Adipocyte (in vitro differentiated cells): ENCODE measurements at places on chromosomes 13 and 19.

DNA sequence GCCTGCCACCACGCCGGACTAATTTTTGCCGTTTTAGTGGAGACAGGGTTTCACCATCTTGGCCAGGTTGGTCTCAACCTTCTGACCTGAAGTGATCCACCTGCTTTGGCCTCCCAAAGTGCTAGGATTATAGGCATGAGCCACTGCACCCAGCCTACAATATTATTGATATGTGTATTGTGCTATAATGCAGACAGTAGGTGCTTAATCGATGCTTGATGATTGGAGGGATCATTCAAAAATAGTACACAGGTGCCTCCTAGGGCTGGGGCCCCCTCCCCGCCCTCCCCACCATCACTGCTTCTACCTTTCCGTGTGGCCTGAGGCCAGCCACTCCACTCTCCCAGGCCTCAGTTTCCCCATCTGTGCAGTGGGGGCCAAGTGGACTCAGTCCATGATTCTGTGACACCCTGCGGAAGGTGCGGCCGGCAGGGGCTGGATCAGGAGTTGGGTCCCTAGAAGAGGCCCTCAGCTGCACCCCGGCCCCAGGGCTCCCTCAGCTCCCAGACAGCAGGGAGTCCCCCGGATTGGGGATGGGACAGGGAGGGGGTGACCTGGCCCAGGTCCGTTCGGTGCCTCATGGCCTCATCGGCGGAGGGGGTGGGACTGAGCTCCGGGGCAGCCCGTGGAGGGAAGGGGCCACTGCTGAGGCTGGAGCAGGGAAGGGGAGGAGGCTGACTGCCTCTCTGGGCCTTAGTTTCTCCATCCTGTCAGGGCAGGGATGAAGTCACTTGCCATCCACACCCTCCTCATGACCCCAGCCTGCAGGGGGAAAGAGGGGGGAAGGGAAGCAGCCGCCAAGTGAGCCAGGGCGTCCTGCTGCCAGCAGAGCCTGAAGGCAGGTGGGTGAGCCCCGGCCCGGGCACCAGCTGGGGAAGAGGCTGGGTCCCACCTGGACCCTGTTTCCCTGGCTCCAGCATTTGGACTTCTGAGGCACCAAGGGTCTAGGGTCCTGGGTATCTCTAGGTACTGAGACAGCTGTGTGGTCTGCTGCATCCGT is 1.2 kb downstream of the ADAMTSL5 start:
- no peak for DNase-seq

GRCh38 chr19:18171605-18172327 is 1.8 kb upstream of the IFI30 start:
- DNase-seq, result no peak

- DNase-seq, result no peak
Observed at GRCh38 chr13:45082964-45083363, 37.3 kb upstream of the GTF2F2 start.

GRCh38 chr13:113664751-113665596 is 2.0 kb upstream of the GRK1 start:
- DNase-seq, result no peak

DNA sequence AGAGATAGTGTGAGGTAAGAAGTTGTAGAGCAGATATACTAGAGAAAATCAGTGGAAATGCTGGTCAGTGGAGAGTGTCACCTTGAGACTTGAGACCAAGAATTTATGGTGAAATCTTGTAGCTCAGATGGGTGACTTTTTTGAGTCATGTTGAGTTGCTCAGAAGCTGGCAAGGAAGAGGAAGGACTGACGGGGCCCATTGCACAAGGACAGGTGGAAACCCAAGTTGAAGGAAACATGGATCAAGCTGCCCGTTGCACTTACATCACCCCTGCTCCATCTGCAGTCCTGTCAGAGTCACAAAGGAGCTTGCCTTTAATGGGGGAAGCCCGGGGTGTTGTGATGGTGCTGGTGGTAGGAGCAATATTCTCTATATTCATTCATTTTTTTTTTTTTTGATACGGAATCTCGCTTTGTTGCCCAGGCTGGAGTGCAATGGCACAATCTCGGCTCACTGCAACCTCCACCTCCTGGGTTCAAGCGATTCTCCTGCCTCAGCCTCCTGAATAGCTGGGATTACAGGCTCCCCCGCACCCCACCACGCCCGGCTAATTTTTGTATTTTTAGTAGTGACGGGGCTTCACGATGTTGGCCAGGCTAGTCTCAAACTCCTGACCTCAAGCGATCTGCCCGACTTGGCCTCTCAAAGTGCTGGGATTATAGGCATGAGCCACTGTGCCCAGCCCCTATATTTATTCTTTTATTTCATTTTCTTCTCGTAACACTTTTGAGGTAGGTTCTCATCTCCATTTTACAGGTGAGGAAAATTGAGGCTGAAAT is 27.4 kb downstream of the UBAC2 start:
- no peak for DNase-seq

- peak; percentile 39 for DNase-seq
Observed at GRCh38 chr13:43374621-43375020, 351.2 kb downstream of the DNAJC15 start.

DNA sequence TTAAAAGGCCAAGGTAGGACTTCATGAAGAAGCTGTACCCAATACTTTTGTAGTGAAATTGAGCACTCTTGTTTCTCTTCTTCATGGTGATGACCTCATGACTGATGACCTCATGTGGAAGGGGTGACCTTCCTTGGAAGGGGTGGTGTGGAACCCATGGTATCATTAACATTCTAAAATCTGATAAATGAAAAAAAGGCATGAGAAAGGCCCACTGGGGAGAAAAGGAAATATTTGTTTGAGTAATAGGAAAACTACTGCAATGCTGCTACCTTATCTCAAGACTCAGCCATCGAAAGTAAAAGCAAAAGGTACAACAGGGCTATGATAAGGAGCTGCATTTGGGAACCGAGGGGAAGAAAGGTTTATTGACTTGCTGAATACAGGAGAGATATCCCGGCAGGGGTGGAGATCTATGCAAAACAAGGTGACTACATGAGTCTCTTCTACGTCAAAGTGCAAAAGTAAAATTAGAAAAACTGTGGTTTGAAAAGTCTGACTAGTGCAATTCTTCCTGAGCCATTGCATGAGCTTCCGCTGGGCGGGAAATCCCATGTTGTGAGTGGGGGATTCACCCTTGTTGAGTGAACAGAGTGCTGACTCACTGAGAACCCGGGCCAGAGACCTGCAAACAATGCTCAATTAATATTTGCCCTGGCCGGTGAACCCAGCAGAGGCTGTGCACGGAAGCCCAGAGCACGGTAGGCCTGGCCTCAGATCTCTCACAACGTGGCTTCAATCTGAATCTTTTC is 138.9 kb upstream of the RFC3 start:
- DNase-seq, result no peak

GRCh38 chr13:48493851-48494250 is 39.0 kb downstream of the RCBTB2 start:
- peak; percentile 28 for DNase-seq

DNA sequence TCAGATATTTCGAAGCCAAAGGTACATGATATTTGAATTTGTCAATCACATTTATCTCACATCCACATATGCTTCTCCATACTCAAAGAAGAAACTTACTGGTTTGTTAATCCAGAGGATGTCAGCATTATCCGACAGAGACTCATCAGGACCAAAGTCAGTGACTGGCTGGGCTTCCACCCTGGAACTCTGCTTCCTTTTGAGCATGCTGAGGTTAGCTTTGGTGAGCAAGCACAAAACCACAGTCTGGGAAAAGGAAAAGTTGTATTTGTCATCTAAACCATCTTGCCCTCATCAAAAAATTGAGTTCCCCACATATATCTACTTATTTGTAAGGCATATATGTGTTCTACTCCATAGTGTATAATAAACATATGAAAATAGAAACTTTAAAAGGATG is 17.4 kb downstream of the NALCN start:
- DNase-seq, result peak; percentile 27

- DNase-seq, result no peak
Observed at GRCh38 chr13:62123409-62123808, 707.8 kb upstream of the PCDH20 start.

- DNase-seq, result no peak
Observed at GRCh38 chr13:48110931-48111721, 16.2 kb upstream of the MED4 start.

- DNase-seq, result no peak
Observed at GRCh38 chr13:67758975-67759374, 528.8 kb upstream of the PCDH9 start.

- DNase-seq, result no peak
Observed at GRCh38 chr13:113668491-113668971, 1.5 kb downstream of the GRK1 start.

DNA sequence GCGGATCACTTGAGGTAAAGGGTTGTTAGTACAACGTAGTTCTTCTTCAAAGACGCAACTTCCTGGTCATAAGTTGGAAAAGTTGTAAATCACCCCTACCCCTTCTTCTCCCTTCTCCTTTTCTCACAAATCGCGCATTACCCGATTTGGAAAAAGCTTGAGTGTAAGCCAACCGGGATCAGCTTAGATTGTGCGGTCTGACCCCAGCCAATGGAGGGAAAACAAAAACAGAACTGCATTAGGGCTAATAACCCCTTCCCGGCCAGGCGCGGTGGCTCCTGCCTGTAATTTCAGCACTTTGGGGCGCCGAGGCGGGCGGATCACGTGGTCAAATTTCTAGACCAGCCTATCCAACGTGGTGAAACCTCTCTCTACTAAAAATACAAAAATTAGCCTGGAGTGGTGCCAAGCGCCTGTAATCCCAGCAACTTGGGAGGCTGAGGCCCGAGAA is 806 bp downstream of the ZNF90 start:
- peak; percentile 60 for DNase-seq
